ENCODE measurements at places on chromosomes 7 and 10.
A peak's percentile ranks its signal among the peaks of the same experiment; 100 is the strongest.

GRCh38 chr10:21249435-21249834 lies 276.0 kb downstream of the SKIDA1 start:
- DNase-seq = no peak

DNA sequence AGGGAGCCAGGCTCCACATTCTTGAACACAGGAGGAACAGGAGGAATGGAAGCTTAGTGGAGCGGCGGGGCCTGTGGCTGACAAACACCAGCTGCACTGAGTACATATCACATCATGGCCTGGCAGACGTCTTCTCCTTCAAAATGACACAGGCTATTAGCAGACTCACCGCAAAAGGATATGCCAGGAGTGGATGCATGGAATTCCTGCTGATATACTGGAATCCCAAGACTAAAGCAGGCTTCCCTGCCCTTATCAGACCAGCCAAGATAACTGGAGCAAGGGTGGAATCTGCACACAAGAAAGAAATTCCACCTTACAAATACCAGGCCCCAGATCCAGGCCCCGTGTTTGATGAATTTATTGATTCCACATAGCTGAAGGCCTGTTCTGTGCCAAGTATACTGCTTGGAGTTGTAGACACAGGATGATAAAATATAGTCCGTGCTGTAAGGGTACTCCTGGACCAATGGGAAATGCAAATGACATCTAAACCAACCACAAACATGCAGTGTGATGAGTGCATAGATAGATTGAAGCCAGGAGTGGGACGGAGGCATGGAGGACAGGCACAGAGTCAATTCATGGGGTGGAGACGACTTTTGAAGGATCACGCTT lies 480.5 kb upstream of the ZMIZ1 start:
- DNase-seq = peak; percentile 33

- DNase-seq = no peak
These were observed 139.8 kb downstream of the CELF2 start for GRCh38 chr10:11157292-11158076.

DNA sequence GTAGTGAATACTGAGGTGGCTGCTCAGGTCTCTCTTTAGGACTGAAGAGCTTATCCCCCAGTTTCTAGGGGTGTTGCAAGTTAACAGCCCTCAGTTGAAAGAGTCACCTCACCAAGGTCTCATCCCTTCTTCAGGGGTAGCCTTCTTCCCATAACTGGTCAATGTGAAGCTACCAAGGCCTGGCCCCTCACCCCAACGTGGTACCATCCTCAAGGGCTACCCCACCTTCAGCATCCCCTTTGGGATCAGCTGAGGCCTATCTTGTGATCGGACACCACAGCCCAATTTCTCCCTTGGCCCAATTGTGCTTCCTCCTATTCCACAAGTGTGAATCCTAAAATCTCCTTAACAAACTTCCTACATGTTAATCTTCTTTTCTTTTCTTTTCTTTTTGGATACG lies 289.5 kb upstream of the MKLN1 start:
- no peak for DNase-seq

GRCh38 chr7:116185956-116186355 lies 24.4 kb upstream of the TES start:
- no peak for DNase-seq

GRCh38 chr7:148849393-148850098 lies 34.5 kb downstream of the EZH2 start:
- DNase-seq = no peak

GRCh38 chr7:138565451-138566114 lies 105.5 kb downstream of the TRIM24 start:
- DNase-seq = no peak

- DNase-seq = no peak
These were observed 393.1 kb downstream of the EXOC4 start for GRCh38 chr7:133645884-133646391.

DNA sequence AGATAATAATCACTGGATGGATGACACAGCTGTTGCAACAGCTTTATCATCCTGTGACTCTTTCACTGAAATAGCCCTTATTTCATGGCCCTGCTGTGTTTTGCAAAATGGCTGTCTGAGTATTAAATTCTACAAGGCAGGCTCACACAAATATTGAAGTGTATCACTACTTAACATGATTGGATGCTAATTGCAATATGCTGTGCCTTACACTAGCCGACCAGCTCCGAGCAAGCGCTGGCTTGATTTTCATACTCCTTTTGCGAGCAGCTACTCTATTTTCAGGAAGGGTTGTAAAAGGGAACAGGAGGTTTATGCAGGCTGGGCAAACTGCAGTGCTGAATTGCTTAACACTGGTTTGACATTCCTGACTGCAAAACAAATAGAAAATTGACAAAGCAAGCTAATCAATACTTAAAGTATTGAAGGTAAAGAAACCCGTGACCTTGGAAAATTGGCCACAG lies 121.6 kb downstream of the CACNB2 start:
- no peak for DNase-seq

DNA sequence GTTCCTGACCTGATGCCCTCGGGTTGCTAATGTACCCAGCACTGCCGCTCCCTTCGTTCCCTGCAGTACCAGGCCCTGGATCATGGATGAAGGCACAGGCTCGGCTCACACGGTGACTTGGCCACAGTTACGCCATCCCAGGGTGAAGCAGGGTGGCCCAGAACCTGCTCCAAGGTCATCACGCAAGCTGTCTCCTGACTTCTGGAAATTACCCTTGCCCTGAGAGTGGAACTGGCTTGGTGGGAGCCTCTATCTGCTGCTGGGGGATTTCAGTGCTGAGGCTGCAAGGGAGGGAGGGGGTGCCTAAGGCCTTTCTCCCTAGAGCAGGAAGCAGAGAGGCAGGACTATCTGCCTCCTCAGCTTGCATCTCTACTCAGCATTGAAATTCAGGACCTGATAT lies 36.6 kb downstream of the FIGNL1 start:
- no peak for DNase-seq

DNA sequence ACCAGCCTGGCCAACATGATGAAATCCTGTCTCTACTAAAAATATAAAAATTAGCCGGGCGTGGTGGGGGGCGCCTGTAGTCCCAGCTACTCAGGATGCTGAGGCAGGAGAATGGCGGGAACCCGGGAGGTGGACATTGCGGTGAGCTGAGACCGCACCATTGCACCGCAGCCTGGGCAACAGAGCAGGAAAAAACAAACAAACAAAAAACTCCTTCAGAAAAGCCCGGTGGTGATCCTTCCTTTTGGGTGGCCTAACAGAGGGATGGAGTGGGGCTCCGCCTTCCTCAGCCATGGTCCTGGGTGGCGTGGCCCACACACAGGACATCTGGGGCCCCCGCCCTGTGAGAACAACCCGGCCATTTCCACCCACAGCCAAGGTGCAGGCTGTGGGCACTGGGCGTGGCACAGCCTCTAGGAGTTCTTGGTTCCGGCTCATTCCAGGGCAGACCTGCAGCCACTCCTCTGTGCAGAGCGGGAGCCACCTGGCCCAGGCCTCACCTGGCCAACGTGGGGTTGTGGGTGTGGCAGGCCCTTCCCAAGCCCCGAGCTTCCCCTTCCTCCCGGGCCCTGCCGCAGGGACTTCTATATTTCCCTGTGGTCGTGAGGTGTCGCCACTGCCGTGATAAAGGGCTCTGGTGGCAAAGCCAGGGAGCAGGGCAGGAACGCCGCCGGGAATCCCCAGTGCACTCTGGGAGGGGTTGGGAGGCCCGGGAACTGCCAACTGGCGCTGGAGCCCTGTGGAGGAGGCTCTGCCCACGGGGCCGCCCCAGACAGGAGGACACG lies 37.6 kb downstream of the GET4 start:
- DNase-seq = peak; percentile 96

- no peak for DNase-seq
These were observed 15.9 kb downstream of the CROT start for GRCh38 chr7:87361320-87361719.

- DNase-seq = no peak
These were observed 125.5 kb downstream of the GRM3 start for GRCh38 chr7:86768967-86769760.

- DNase-seq = no peak
These were observed 95.7 kb upstream of the EEPD1 start for GRCh38 chr7:36057323-36057722.

DNA sequence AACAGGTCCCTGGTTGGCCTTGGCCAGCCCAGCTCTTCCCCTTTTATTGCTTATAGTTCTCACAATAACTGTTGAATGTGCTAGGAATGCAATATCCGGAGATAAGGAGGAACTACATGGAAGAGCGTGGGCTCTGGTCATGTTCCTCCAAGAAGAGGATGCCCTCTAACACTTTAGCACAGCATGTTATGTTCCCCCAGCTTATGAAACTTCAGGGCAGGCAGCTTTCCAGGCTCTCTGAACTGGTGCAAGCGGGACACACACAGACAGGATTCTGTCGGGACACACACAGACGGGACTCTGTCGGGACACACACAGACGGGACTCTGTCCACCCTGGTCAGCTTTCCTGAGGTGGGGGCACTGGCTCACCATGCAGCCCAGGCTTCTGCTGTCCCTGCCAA lies 141.6 kb downstream of the PKD1L1 start:
- no peak for DNase-seq

DNA sequence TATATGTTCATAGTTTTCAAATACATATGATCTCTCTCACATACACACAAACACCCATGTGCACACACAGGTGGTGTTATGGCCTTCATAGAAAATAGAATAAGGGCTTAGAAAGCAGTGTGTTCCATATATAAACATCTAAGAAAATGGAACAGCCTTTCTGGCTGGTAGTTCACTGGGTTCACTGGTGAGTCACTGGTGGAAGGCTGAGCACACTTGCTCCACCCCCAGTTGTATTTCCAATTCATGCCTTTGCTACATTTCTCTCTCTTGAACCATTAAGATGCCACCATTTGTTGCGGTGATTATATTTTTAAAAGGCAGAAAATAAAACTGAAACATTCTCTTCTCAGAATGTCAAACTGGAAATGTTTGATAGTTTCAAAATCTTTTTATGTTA lies 252.1 kb downstream of the GLI3 start:
- DNase-seq = no peak

GRCh38 chr7:132029369-132030085 lies 473.1 kb upstream of the PODXL start:
- DNase-seq = no peak

- no peak for DNase-seq
These were observed 121.0 kb upstream of the FAM171A1 start for GRCh38 chr10:15491856-15492642.

- DNase-seq = no peak
These were observed 87.3 kb downstream of the IDE start for GRCh38 chr10:92486637-92487036.

DNA sequence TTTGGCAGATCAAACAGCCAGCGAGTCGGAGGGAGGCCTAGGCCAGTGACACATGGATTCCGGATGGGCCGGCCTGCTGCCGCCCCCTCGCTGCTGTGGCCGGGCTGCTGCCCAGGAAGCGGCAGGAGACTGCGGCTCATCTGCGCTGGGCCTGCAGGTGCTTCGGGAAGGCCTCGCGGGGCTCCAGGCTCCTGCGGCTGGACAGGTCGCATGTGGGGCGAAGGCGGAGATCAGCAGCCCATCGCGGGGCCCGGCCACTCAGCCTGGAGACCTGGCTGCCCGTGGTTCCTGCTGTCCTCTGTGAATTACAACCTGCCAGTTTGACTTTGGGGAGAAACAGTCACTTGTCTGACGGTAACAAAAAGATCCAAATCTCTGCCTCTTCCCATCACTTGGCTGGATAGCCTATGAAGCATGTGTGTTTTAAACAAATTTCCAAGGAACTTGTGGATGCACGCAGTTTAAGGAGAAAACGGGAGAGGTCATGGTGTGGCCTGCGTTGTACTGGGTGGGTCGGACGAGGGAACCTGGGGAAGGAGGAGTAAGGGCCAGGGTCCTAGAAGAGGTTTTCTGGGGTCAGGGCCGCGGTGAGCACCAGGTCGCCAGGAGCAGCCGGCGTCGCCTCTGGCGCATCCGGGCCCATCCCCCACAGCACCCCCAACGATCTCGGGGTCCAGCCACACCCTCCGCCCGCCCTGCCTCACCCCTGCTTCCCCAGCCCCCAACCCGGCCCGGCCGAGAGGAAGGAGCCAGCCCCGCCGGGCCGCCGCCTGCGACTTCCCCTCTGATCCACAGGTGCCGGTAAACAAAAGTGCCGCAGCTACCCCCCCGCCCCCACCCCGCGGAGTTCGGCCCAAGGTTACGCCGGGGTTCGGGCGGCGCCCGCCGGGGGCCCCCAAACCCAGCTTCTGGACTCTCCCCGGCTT lies 1.6 kb downstream of the SPOCK2 start:
- DNase-seq = no peak

GRCh38 chr7:2510130-2510776 lies 9.3 kb upstream of the LFNG start:
- no peak for DNase-seq

- no peak for DNase-seq
These were observed 189.5 kb downstream of the TRIL start for GRCh38 chr7:28768577-28769147.

DNA sequence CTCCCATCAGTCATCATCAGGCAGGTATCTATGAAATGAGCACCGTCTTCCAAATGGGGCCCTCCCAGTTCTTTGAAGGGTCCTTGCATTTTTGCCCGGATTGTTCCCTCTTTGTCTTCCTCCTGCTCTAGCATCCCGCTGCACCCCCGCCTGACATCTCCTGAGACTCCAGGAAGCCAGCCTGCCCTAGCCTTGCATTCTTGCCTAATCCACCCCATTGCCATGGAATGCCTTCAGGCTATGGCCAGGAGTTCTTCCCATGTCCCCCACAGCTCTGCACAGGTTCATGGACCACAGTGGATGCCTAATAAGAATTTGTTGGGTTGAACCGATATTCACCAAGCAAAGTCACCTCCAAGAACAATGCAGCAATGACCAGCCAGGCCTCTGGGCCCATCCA lies 62.1 kb downstream of the ZMIZ1 start:
- DNase-seq = no peak

GRCh38 chr10:3424111-3424851 lies 251.7 kb upstream of the PITRM1 start:
- peak; percentile 37 for DNase-seq

- DNase-seq = no peak
These were observed 111.3 kb upstream of the ASAH2 start for GRCh38 chr10:50362547-50363125.

- DNase-seq = peak; percentile 36
These were observed 207.9 kb upstream of the MYO3A start for GRCh38 chr10:25725917-25726716.

DNA sequence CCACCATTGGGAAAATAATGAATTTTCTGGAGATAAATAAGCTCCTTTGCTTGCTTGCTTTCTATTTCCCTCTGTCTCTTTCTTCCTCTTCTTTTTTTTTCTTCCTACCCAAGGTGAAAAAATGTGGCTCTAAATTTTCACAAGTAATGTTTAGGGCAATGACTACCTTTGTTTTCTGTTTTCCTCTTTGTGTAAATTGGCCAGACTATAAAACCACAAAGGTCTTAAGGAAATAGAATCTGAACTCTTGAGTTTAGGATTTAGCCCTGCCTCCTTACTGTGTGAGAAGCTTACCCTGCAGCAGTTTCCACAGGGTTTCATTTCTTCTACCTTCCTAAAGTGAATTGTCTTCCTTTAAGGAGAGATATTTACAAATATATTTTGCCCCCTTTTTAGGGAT lies 330.4 kb downstream of the ARL4A start:
- no peak for DNase-seq

DNA sequence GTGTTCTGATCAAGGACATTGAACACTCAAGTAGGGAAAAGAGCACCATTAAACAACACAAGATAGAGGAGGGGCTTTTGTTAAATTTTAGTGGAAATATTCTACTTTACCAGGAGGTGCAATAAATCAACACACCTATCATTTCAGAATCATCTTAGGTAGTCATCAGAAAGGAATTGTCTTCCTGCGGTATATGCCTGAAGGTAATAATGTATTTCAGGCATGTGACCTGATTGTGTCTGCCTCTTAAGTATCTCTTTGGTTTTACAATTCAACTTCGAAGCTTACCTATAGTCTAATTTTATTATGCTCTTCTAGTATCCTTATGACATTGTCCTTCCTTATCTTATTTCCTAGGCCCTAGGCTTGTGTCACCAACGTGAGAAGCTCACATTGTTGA lies 58.6 kb upstream of the LAMB4 start:
- DNase-seq = no peak

Data from colonic mucosa (tissue), 4 donors.